ENCODE measurements at places on chromosomes 4 and X. TPM values are rescaled to one million over a fixed set of nuclear protein-coding genes. Genes with fewer than 3 reads are reported as not detected.

- DNase-seq: no peak
Measured at GRCh38 chrX:131072871-131073571, 14.9 kb downstream of the ARHGAP36 start.

- DNase-seq: no peak
Measured at GRCh38 chrX:5236096-5236495, 992.6 kb downstream of the NLGN4X start.

DNA sequence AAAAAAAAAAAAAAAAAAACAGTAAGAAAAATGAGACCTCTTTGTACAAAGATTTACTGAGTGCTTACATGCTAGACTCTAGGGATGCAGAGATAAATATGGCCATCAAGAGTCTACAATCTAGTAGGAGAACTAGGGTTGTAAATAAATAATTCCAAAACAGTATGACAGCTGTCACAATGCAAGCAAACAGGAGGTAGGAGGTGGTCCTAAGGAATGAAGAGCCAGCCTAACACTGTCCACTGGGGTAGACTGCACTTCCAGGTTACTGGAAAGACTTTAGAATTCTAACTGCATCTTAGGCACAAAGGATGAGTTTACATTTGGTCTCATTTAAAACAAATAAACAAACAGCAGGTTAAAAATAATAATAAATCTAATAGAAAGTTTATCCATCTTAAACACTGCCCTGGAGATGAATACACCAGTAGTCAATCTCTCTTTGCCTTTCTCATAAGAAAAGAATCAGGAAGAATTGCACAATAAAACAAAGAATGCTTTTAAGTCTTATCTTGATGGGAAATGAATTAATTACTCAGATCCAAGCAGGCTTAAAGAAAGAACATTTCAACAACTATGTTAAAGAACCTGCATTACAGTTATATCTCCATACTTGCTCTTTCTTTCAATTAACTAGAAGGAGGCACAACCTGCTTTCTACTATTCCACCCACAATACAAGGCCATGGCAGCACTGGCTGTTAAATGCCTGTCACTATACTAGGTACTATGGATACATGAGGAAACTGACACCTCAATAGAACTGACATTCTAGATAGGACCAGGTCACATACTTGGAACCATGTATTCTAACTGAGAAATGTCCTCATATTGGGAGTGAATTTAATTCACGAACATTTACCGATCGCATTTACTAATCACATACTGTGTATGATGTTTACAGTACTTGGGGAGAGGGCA, 12.7 kb downstream of the ADGRA3 start:
- DNase-seq: no peak

The CD38 gene
- total RNA-seq: 75.3 TPM

DNA sequence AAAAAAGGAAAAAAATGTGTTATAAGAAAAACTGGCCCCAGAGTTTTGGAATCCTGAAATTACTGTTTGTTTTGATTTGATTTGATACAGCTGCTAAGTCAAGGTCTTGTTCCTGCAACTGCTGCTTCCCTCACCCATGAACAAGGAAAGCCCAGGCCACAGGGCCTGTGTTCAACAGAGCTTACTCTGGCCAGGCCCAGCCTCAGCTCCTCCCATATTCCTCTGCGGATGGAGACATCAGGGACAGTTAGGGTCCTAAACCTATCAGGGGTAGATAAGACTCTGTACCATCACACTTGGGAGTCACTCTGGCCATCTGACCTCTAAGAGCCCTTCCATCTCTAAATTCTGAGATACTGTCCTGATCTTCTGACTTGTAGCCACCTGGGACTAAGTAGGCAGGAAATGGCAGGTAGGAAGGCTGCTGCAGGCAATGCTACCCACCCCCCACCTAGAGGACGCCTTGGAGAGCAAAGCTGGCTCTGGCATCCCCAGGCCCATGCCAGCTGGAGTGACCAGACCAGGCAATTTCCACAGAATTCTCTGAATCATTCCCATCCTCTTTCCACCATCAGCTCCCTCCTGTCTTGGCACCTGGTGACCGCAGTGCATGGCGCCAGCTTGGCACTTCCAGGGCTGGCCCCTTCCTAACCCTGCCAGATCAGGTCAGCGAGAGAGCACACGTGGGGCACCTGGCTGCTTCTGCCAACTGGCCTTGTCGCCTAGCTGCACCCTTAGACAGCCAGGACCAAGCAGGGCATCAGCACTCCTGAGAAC, 58.0 kb upstream of the TMEM33 start:
- DNase-seq: no peak

GRCh38 chr4:169251291-169252235, 19.2 kb downstream of the SH3RF1 start:
- no peak for DNase-seq

The UTP14A gene
- total RNA-seq: 46.6 TPM

The IL1RAPL1 gene
- total RNA-seq: not detected

GRCh38 chr4:71209161-71209560, 129.7 kb upstream of the SLC4A4 start:
- DNase-seq: no peak

The TMSB15C gene
- total RNA-seq: 4.7 TPM

DNA sequence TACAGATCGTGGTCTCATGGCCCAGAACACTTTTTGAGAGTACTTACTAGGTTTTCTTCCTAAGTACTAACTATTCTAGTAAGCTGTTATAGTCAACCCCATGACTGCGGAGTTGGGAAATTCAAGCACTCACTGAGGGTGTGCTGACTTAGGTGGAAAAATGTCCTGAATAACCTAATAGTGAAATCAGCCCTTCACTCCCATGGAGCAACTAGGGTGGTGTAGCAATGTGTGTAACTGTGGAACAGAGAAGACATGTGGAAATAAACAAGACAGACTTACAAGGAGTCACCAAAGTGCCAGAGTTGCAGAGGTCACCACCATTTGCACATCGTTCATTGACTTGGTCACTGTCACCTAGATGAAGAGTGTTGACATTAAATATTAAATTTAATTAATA, 12.1 kb upstream of the VSIG4 start:
- DNase-seq: no peak

DNA sequence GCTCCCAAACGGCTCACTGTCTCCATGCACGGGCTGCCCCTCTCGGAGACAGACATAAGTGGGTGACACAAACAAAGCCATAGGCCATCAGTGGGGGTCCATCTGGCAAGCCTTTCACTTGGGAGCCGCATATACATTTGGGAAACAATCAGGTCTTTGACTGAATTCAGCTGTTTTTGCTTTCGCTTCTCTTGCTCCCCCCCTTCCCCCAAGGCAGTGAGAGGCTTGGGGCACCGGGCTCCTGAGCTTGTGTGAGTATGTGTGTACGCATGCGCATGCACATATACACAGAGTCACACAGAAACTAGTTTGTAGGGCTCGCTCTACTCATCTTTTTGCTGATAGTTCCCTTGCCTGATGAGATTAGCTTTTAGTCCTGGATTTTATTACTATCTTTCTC, 284.4 kb downstream of the AFF2 start:
- no peak for DNase-seq

DNA sequence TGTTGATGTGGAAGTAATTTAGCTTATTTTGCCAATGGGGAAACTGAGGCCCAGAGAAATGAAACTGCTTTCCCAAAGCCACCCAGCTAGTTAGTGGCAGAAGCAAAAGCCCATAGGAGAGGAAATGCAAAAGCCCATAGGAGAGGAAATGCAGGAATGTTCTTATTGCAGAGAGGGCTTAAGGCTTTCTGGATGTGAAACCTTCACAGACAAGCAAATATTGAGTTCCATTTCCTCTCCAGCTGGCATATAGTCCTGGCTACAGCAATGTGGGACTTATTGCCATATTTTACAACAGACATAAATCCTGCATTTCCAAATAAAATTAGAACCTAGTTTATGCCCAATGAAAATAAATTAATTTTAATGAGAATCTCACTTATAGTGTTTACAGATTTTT, 69.7 kb downstream of the TMEM154 start:
- no peak for DNase-seq

Data from activated T-helper 2 cell treated with anti-CD3 and anti-CD28 coated beads, Interferon-gamma antibody, Interleukin-2, Interleukin-4, amounts not matched to agents 10 μg/mL and 5 μg/mL and 100 μg/mL, durations not matched to agents 14 hours and 24 hours and 36 hours (primary cell).